ENCODE measurements at places on chromosomes 5 and 9.

DNA sequence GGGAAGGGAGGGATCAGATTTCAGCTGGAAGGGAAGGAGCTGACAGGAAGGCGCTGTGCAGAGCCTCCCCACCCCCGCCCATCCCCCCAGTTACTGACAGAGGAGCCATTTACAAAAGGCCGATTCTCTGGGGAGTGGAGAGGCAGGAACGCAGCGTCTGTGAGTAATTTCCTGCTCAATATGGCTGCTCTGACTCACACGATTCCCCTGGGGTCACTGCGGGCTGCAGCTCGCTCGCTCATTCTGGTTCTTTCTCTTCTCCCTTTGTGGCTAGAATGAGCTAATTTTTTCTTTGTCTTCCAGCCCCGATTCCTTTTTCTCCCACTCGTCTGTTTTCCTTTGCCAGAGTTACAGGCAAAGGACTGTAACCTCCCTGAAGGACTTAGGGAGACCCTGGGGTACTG, 28.8 kb downstream of the PTPA start:
- peak; percentile 98 for DNase-seq

- DNase-seq = no peak
Observed at GRCh38 chr9:130008538-130008937, 34.5 kb downstream of the FNBP1 start.

- DNase-seq = peak; percentile 48
Observed at GRCh38 chr5:50667023-50667652, 701 bp downstream of the PARP8 start.

- DNase-seq = no peak
Observed at GRCh38 chr5:66417781-66418180, 178.4 kb upstream of the MAST4 start.

DNA sequence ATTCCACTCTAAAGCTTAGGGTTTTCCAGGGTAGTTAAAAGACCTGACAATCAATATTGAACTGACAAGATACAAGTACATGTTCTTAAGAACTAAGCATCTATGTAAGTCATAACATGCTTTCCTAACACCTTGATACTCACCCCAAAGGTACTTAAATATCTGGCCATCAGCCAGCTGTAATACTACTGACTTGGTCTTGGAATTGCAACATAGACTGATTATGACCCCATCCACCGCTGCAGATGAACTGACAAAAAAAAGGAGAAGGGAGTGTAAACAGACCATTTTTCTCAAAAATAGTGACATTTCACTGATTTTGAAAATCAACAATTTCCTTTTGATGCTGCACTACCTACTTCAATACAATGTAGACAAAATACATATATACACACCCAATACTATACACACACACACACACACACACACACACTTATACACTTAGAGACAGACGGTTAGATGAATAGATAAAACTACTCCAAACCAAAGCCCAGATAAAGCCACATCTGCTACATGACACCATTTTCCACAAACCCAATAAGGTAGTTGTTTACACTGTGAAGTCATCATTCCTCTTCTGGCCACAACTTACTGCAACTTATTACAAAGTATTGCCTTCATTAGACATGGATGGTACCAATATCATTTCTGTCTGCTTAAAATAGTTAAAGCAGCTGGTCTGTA, 30.4 kb downstream of the ELP1 start:
- DNase-seq = no peak

GRCh38 chr5:163436515-163436914, 880 bp upstream of the CCNG1 start:
- DNase-seq = no peak

DNA sequence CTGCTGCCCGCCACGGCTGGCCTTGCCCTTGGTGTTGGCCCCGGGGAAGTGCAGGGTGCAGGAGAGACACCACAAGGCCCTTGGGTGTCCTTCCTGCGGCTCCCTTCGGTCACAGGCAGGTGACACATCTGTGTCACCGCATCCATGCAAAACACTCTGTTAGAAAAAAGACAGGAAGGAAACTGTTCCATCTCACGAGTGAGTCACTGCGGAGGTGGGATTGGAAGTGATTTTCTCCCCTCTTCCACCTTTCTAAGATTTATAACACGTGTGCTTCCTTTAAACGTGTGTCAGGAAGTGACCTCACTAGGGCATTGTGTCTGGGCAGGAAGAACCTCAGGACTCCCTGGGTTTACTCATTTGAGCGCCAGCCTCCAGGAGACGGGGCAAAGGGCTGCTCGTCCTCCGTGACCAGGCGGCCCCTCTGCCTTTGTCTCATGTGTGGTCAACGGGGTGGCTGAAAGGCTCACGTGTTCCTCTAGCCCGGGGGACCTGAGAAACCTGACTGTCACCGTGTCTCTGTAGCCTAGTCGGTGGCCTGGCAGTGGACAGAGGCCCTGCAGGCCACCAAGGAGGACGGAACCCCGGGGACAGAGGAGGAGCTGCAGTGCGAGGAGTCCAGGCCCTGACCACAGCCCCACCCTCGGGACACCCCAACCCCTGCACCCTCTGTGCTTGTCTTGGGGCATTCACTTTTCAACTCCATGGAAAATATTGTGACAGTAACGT, 4.9 kb upstream of the LCN1 start:
- DNase-seq = peak; percentile 43

GRCh38 chr5:126198531-126198930, 224.7 kb upstream of the GRAMD2B start:
- DNase-seq = no peak

DNA sequence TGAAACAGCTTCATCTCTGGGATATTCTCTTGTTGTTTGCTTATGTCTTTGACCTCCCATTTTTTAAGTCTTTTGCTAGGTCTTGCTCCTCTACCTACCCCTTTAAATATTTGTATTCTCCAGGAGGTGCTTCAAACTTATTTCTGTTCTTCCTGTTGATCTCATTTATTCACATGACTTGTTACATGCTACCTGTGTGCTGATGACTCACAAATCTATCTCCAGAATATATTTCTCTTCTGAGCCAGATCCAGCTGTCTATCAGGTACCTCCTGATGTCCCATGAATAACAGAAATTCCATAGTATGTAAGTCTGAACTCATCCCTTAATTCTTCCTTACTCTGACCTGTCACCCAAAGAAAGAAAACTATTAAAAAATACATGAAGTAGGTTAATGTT, 11.0 kb downstream of the NIPBL start:
- no peak for DNase-seq

DNA sequence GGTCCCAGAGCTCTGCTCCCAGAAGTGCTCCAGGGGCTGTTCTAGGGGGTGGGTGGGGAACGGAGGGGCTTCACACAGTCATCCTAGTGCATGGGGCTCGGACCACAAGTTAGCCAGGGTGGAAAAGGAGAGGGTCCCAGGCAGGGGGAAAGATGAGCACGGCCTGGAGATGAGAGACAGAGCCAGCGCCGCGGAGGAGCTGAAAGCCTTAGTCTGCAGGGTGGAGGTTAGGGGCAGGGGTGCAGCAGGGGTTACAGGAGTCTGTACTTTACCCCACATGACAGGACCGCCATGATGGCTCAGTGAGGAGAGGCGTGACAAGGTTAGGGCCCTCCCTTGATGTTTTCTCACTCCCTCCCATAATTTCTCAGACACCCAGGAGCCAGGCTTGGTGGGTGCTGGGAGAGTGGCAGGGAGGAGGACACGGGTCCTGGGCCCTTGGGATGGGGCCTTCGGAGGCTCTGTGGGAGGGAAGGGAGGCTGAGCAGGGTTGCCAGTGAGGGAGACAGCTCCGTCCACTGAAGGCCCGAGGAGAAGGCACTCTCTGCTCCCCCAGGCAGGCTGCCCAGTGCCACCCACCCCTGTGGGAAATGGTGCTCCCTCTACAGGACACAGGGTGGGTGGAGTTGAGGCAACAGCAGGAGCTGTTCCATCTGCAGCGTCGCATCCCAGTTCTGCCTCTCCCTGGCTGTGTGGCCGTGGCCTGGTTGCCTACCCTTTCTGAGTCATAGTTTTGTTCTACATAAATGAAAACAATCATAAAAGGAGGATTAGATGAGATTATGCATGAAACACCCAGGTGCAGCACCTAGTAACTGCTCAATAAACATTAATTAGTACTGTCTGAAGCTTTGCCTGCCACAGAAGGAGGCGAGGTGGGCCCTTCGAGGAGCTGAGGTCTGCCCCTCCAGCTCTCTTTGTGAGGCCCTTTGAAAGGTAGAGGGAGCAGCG, 66.2 kb downstream of the NDST1 start:
- DNase-seq = no peak

DNA sequence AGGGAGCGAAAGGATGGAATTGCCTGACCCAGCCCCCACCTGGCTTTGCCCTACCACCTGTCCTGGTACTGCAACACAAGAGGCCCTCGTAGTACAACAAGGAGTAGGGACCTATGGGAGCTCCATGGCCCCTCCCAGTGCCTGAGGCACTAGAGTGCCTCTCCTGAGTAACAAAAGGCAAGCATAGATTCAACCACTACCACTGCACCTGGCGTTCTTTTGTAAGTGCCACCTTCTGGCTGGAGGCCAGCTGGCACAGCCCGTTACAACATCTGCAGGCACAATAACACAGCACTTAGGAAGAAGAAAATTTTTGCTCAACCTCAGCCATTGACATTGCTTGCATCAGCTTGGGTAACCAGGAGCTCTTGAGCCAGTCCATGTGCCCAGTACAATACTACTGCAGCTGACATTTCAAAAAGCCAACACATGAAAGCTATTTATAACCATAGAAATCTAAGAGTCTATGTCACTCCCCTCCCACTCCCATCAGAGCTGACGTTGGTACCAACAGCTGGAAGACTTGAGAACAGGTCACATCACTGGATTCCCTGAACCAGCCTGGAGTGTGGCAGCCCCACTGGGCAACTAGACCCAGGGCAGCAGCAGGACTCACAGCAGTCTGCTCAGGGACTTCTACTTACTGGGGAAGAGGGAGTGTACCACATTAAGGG, 17.7 kb upstream of the FAM174A start:
- no peak for DNase-seq

DNA sequence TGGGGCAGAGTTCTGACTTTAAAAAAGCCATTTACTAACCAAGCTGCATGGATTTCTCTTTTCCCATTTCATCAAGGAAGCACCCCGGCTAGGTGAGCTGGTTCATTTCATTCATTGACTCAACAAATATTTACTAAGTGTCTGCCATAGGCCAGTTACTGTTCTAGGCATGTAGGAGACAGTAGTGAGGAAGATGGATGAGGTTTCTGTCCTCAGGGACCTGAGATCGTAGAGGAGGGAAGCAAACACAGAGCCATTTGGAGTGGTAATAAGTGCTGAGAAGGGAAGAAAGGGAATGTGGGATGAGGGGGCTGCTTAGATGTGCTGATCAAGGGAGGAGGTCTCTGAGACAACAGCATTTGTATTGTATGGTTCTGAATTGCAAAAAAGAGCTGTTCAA, 120.4 kb downstream of the C9orf152 start:
- no peak for DNase-seq

- DNase-seq = no peak
Observed at GRCh38 chr9:123201083-123201482, 67.3 kb downstream of the STRBP start.

Measured in tibial artery (tissue), 4 donors.